ENCODE measurements at places on chromosomes 7 and 10. TPM values are rescaled to one million over a fixed set of nuclear protein-coding genes. Genes with fewer than 3 reads are reported as not detected.
A peak's percentile ranks its signal among the peaks of the same experiment; 100 is the strongest.

DNA sequence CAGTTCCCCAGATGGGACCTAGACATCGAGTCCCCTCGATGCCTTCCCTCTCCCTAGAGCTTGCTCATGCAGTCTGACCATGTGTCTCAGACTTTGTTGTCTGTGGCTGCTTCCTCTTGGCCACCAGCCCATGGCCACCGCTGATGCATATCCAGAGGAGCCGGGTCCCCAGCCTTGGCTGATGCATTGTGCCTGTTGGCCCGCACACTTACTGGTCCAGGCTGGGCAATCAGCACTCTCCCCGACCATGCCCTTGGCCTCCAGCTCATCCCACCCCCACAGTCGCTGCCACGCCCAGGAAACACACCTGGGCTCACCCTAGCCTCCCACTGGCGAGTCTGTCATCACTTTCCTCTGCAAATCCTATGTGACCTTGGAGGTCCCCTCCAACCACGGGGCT lies 10.1 kb downstream of the NPC1L1 start:
- no peak overlapping the region for H3K27ac ChIP-seq
- no peak overlapping the region for H3K4me3 ChIP-seq

- H3K27me3 ChIP-seq = no peaks in the 10 kb centered on the region
- no peaks in the 10 kb centered on the region for H3K36me3 ChIP-seq
- H3K4me1 ChIP-seq = no peaks in the 10 kb centered on the region
Observed at GRCh38 chr10:49679480-49679893, at the start of gene C10orf53. C10orf53 (plus strand) TSS chr10:49679651; CDS start chr10:49679698, 47 bp downstream.

Gene GATAD1
- 57.1 TPM for total RNA-seq

DNA sequence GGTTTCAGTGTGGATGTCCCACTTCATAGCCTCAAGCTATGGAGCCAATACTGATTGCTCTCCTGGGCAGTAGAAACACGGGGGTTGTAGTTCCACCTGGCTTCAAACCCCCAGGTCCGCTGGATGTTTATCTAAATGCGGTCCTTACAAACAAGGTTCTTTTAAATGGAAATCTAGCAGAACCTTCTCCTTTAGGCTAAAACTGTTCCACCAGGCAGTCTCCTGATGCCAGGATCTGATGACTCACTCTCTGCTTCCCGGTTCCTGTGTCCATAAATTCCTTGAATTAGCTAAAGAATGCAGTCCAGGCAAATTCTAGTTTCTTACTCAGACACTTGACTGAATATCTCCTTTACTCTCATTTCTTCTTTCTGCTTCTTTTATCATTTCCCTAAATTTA lies 108.4 kb upstream of the FAM3C start:
- H3K36me3 ChIP-seq = no peaks in the 10 kb centered on the region
- no peak overlapping the region for H3K27ac ChIP-seq

Gene PITX3
- not detected for total RNA-seq

Gene VENTX
- total RNA-seq = 1.1 TPM

Gene CDHR3
- 2.2 TPM for total RNA-seq

DNA sequence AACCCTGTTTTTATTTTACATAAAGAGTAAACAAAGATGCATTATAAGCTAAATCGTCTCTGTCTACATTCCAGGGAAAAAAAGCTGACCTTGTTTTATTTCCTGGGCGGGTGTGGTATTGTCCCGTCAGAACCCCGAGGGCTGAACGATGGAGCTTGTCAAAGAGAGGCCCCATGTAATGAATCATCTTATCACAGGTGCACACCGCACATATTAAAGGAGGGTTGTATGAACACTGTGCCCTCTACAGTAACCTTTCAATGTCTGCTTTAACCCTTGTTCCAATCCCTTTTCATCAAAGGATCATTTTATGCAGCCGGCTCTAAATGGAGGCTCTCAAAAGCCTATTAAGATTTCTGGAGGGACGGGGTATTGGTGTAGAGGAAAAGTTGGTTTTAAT lies 158.5 kb upstream of the YAE1 start:
- no peak overlapping the region for H3K27ac ChIP-seq
- DNase-seq = no peak
- no peaks in the 10 kb centered on the region for H3K27me3 ChIP-seq
- no peak overlapping the region for H3K4me3 ChIP-seq
- H3K36me3 ChIP-seq = no peaks in the 10 kb centered on the region

Gene PLEKHS1
- not detected for total RNA-seq

- no peak overlapping the region for H3K27ac ChIP-seq
- no peaks in the 10 kb centered on the region for H3K27me3 ChIP-seq
- no peak overlapping the region for H3K4me3 ChIP-seq
- H3K36me3 ChIP-seq = no peaks in the 10 kb centered on the region
- H3K4me1 ChIP-seq = no peaks in the 10 kb centered on the region
- no peak for DNase-seq
Observed at GRCh38 chr10:109743574-109743973, 179.7 kb downstream of the XPNPEP1 start.

Gene PPP1R3C
- 40.0 TPM for total RNA-seq

- H3K27ac ChIP-seq = no peak overlapping the region
- no peak overlapping the region for H3K4me3 ChIP-seq
- DNase-seq = peak; percentile 50
- H3K4me1 ChIP-seq = no peaks in the 10 kb centered on the region
- no peaks in the 10 kb centered on the region for H3K27me3 ChIP-seq
- no peaks in the 10 kb centered on the region for H3K36me3 ChIP-seq
Observed at GRCh38 chr7:155984028-155984580, 171.8 kb upstream of the SHH start.

Gene RNLS
- 8.8 TPM for total RNA-seq

- peaks cover 4% of the 10 kb centered on the region for H3K4me1 ChIP-seq
- H3K27ac ChIP-seq = no peak overlapping the region
Observed at GRCh38 chr10:93707623-93708022, 5.2 kb upstream of the FRA10AC1 start.

GRCh38 chr10:84095811-84096497 lies 43.4 kb upstream of the GHITM start:
- no peak overlapping the region for H3K4me3 ChIP-seq
- H3K36me3 ChIP-seq = no peaks in the 10 kb centered on the region
- no peak for DNase-seq
- H3K27me3 ChIP-seq = no peaks in the 10 kb centered on the region

GRCh38 chr7:11109659-11110058 lies 136.0 kb downstream of the PHF14 start:
- no peaks in the 10 kb centered on the region for H3K27me3 ChIP-seq
- H3K27ac ChIP-seq = no peak overlapping the region
- H3K4me3 ChIP-seq = no peak overlapping the region
- H3K4me1 ChIP-seq = no peaks in the 10 kb centered on the region
- no peaks in the 10 kb centered on the region for H3K36me3 ChIP-seq
- no peak for DNase-seq

GRCh38 chr10:17316488-17317170 lies 88.6 kb downstream of the VIM start:
- DNase-seq = no peak
- no peaks in the 10 kb centered on the region for H3K36me3 ChIP-seq
- no peaks in the 10 kb centered on the region for H3K27me3 ChIP-seq

- H3K4me1 ChIP-seq = no peaks in the 10 kb centered on the region
- no peak for DNase-seq
- no peaks in the 10 kb centered on the region for H3K36me3 ChIP-seq
- H3K27me3 ChIP-seq = no peaks in the 10 kb centered on the region
- H3K4me3 ChIP-seq = no peak overlapping the region
Observed at GRCh38 chr10:30176776-30177533, 117.6 kb upstream of the JCAD start.

DNA sequence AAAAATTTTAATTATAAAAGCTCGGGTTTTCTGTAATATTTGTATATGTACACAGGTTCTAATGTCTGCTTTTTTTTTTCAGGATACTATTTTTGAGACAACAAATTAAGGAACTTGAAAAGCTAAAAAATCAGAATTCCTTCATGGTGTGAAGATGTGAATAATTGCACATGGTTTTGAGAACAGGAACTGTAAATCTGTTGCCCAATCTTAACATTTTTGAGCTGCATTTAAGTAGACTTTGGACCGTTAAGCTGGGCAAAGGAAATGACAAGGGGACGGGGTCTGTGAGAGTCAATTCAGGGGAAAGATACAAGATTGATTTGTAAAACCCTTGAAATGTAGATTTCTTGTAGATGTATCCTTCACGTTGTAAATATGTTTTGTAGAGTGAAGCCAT lies 57.9 kb upstream of the BAMBI start:
- DNase-seq = no peak
- no peak overlapping the region for H3K27ac ChIP-seq

- H3K4me3 ChIP-seq = no peak overlapping the region
- no peak overlapping the region for H3K27ac ChIP-seq
- H3K4me1 ChIP-seq = no peaks in the 10 kb centered on the region
- H3K27me3 ChIP-seq = no peaks in the 10 kb centered on the region
Observed at GRCh38 chr10:10734356-10735064, 283.2 kb upstream of the CELF2 start.

DNA sequence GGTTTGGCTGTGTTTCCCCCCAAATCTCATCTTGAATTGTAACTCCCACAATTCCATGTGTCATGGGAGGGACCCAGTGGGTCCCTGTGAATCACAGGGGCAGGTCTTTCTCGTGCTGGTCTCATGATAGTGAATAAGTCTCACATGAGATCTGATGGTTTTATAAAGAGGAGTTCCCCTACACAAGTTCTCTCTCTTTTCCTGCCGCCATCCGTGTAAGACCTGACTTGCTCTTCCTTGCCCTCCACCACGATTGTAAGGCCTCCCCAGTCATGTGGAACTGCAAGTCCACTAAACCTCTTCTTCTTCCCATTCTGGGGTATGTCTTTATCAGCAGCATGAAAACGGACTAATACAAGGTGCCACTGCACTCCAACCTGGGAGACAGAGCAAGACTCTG lies 329.2 kb downstream of the TNS3 start:
- no peak for DNase-seq
- no peak overlapping the region for H3K4me3 ChIP-seq
- no peaks in the 10 kb centered on the region for H3K36me3 ChIP-seq
- H3K27me3 ChIP-seq = no peaks in the 10 kb centered on the region
- no peak overlapping the region for H3K27ac ChIP-seq

DNA sequence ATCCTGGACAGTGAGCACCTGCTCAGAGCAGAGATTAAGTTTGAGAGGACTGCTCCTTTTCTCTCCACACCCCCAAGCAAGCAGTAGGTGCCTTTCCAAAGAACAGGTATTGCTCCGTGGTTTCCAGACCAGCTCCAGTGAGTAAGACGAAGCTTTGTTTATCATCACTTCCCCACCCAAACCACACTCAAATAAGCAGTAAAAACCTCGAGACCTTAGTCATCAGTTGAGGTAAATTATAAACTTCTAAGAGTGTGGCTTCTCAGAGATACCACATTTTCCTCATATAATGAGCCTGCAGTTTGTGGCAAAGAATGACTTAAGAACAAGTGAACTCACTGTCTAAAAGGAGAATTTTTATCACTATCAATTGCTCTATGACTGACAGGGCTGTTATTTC lies 50.0 kb upstream of the GRB10 start:
- DNase-seq = no peak
- H3K36me3 ChIP-seq = no peaks in the 10 kb centered on the region
- no peaks in the 10 kb centered on the region for H3K27me3 ChIP-seq
- H3K27ac ChIP-seq = no peak overlapping the region

DNA sequence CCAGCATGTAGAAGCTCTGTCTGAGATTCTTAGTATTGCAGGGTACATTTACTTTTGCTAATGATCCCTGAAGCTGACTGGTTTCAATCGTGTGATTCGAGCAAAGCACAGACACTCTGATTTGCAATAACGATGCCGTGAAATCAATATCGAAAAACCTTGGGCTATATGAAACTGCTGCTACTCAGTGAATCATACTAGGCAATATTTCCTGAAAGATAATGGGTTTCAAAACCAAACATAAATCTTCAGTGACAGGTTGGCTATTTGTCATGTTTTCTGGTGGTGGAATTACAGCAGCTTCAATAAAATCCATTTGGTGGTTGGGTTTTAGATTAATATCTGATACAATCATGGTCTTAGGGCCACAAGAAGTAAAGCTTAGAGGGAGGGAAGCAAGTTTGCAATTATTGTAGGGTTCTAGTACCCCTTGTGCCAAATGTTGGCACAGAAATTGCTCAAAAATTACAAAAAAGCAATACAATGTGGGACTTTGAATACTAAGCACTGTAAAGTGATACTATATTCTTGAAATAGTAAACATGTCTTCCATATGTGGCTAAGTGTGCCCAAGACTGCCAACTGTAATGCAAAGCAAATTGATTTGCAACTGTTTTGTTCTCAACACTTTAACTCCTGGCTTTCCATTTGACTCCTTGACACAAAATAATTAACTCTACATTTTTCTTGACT lies 112.4 kb upstream of the JAZF1 start:
- DNase-seq = no peak
- H3K27me3 ChIP-seq = no peaks in the 10 kb centered on the region
- no peaks in the 10 kb centered on the region for H3K36me3 ChIP-seq
- H3K27ac ChIP-seq = no peak overlapping the region
- H3K4me3 ChIP-seq = no peak overlapping the region

Gene MACC1
- total RNA-seq = not detected

- H3K27me3 ChIP-seq = no peaks in the 10 kb centered on the region
- no peak overlapping the region for H3K4me3 ChIP-seq
- peaks cover 49% of the 10 kb centered on the region for H3K4me1 ChIP-seq
- H3K36me3 ChIP-seq = no peaks in the 10 kb centered on the region
- no peak for DNase-seq
Observed at GRCh38 chr7:133051066-133051465, 30.8 kb downstream of the CHCHD3 start.

- no peaks in the 10 kb centered on the region for H3K4me1 ChIP-seq
- H3K36me3 ChIP-seq = no peaks in the 10 kb centered on the region
- H3K27ac ChIP-seq = no peak overlapping the region
- no peaks in the 10 kb centered on the region for H3K27me3 ChIP-seq
Observed at GRCh38 chr7:96084881-96085553, 236.9 kb downstream of the SLC25A13 start.

Gene KCTD7
- total RNA-seq = 18.7 TPM

DNA sequence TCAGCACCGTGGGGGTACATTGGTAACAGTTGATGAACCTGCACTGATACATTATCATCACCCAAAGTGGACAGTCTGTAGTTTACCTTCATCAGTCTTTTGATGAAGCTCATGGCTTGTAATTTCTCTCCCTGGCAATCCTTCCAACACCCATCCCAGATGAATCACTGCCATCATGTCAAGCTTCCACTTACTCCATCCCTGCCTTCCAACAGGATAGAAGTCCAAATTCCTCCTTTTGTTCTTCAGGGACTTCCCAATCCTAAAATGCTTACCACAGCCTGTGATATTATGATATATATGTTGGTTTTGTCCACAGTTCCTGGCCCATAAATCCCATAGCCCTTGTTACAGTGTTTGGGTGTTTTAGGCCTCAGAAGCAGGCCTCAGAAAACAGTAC lies 16.1 kb downstream of the SNX10 start:
- H3K4me3 ChIP-seq = no peak overlapping the region
- H3K36me3 ChIP-seq = no peaks in the 10 kb centered on the region
- no peaks in the 10 kb centered on the region for H3K27me3 ChIP-seq

Gene PRSS2
- total RNA-seq = not detected

Gene FAM24A
- not detected for total RNA-seq

Gene PAX4
- not detected for total RNA-seq

GRCh38 chr7:29247224-29247962 lies 52.8 kb downstream of the CHN2 start:
- H3K27me3 ChIP-seq = no peaks in the 10 kb centered on the region
- H3K4me1 ChIP-seq = no peaks in the 10 kb centered on the region
- no peak for DNase-seq

- DNase-seq = no peak
- H3K4me3 ChIP-seq = no peak overlapping the region
- H3K4me1 ChIP-seq = peaks cover 31% of the 10 kb centered on the region
- peak overlapping the region; percentile 24 for H3K27ac ChIP-seq
- H3K27me3 ChIP-seq = no peaks in the 10 kb centered on the region
Observed at GRCh38 chr10:3889961-3890522, 105.0 kb upstream of the KLF6 start.
